ENCODE measurements at places on chromosomes 7 and 10. TPM values are rescaled to one million over a fixed set of nuclear protein-coding genes. Genes with fewer than 3 reads are reported as not detected.

GRCh38 chr7:147079083-147079482 is 962.5 kb downstream of the CNTNAP2 start:
- no peak for DNase-seq

DNA sequence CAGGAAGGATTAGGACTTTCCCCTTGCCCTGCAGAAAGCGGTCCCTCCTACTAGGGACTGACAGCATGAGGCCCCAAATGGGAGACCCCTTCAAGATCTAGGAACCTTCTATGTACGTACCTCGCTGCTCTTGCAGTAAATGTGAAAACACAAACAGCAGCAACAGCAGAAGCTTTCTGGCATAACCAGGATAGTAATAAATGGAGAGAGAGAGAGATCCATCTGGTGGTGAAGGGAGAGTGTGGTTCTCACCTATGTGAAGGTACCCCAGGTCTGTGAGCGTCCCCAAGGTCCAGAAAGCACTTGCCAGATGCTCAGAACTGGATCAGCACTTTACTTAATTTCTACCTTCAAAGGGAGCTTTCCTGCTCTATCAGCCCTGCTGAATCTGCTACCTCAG is 592.7 kb downstream of the PARD3 start:
- no peak for DNase-seq

DNA sequence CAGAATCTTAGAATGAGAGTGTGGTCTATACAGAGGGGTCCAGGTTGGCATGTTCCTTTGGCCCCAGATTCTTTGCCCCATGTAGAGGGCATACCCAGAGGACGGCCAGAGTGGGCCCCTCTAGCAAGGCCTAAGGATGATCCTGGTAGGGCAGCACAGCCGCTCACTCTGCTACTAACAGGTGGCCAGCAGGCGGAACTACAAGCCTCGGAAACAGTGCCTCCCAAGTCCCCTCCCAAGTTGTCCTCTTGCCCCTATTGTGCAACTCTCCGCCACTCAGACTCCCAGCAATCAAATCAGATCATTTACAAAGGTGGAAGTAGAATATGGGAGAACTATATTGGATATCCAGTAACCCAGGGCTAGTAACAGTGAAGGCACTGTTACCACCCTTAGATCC is 107.4 kb downstream of the STRA8 start:
- DNase-seq = no peak

DNA sequence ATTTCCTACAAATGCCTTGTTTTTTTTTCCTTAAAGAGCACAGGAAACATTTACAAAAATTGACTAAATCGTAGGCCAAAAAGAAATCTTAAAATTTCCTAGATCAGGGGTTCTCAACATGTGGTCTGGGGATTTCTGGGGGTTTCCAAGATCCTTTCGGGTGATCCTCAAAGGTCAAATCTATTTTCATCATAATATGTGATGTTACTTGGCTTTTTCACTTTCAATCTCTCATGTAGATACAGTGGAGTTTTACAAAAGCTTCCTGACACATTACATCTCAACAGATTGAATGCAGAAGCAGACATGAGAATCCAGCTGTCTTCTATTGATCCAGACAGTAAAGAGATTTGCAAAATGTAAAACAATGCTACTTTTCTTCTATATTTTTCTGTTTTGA is 497.3 kb downstream of the INHBA start:
- DNase-seq = no peak

The NCF1 gene
- not detected for total RNA-seq

- peak; percentile 85 for DNase-seq
These were observed 13.1 kb upstream of the PDK4 start for GRCh38 chr7:95609277-95609971.

- no peak for DNase-seq
These were observed 230.6 kb downstream of the PLXNA4 start for GRCh38 chr7:132345543-132346129.

- DNase-seq = no peak
These were observed 351.2 kb downstream of the PTPRN2 start for GRCh38 chr7:158236400-158236799.

- no peak for DNase-seq
These were observed 219.3 kb downstream of the THSD7A start for GRCh38 chr7:11612737-11613136.

GRCh38 chr10:128660726-128661125 is 534.5 kb upstream of the MKI67 start:
- no peak for DNase-seq

The PLPP4 gene
- not detected for total RNA-seq

The GSTO2 gene
- 0.85 TPM for total RNA-seq

The LIPJ gene
- total RNA-seq = not detected

DNA sequence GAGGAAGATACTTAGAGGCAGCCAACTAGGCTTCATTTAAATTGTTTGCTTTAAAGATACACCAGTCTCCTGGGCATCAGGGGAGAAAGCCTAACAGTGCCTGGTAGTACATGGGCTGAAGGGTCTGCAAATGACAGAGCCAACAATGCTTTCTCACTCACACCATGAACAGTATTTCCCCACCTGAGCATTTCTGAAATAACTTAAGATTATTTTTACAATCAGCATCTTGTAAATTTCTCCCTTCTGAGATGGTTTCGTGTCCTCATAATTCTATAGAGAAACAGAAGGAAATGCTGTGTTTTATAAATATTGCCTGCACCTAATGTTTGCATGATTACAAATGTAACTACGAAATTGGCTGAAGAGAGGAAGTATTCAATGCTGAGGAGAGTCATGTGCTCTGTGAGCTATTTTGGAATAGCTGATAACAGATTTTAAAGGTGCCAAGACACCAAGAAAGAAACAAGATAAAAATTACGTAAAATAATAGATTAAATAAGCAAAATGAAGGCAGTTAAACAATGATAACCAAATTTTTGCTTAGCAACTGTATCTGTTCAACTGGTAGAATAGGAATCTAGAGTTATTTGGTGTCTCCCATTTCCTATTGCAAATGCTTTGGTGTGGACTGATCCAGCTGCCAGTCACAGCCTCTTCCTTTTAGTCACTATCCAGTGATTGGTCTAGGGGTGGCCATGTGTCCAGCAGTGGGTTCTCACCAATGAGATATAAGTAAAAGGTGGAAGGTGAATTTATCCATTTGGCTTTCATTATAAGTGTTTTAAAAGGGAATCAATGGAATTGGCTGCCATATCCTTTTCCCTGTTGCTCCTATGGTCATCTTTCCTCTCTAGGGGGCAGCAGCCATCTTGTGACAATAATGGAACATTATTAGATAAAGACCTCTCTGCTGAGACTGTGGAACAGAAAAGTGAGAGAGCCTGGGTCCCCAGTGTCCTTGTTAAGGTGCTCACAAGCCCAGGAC is 167.9 kb upstream of the SLC26A5 start:
- no peak for DNase-seq

The GDF10 gene
- not detected for total RNA-seq

DNA sequence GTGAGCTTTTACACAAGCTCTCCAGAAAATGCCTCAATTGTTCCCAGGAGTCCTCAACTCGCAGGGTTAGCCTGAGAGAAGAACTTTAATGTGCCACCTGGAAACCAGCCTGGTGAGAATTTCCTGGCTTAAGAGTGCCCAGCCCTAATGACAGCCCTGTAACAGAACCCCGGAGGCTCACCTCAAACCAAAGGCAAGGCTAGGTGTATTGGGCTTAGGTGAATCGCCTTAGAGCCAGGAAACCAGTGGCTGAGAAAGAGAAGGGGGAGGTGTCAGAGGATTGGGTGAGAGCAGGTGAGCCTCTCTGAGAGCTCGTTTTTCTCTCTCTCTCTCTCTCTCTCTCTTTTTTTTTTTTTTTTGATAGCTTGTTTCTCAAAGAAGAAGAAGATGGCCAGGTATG is 7.3 kb downstream of the OCM2 start:
- DNase-seq = no peak

The FAM24B gene
- 5.1 TPM for total RNA-seq

GRCh38 chr7:157528785-157529341 is 192.1 kb downstream of the DNAJB6 start:
- no peak for DNase-seq

DNA sequence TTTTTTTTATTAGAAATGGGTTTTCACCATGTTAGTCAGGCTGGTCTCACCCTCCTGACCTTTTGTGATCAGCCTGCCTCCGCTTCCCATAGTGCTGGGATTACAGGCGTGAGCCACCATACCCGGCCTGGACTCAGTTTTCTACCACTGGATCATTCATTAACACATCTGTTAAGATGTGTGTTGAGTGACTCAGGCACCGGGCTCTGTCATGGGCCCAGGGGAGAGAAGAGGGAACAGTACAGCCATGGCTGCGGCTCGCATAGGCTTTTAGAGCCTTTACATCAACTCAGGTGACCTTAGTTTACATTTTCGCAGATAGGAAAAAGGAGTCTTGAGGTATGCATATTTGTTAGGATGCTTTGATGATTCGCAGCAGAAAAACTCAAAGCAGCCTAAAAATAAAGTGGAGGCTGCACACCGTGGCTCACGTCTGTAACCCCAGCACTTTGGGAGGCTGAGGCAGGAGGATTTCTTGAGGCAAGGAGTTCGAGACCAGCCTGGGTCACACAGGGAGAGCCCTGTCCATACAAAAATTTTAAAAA is 3.1 kb upstream of the ARPC1B start:
- DNase-seq = no peak

GRCh38 chr7:22445140-22445743 is 54.7 kb downstream of the STEAP1B start:
- peak; percentile 100 for DNase-seq

- DNase-seq = peak; percentile 62
These were observed 478.7 kb downstream of the INHBA start for GRCh38 chr7:41224063-41224763.

The SHTN1 gene
- 2.9 TPM for total RNA-seq

- DNase-seq = no peak
These were observed 2.3 kb upstream of the SLC16A9 start for GRCh38 chr10:59711871-59712494.

The GALNT17 gene
- total RNA-seq = not detected

DNA sequence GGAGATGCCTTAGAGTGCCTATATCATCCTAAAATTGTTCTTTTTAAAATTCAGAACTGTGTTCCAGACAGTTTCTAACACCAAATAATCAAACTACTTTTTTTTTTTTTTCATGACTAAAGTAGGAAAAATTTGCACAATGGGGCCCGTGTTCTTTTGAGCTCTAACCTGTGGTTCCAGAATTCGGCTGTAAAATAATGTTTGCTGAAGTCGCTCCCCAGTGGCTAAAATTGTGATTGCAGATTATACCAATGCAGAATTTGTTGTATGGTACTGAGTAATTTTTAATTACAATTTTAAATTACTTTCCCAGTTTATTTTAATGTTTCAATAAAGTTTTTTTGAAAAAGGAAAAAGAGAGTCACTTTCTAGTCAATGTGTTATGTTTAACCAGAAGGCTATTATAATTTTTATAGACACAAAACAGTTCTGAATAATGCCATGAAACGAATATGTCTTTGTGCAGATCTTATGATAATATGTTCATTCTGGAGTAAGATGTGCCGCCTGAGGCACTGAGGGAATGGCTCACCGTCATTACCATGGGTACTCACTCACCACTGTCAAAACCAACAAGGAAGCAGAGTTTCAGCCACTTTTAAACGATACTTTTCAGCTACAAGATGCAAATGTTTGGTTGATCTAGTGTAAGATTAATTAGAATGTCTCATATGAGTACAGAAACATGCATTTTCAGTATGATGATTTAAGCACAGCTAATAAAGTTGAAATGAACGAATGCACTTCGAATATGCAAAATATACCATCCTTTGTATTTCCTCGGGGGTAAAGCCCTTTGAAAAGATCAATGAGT is 173.6 kb downstream of the PRKCQ start:
- peak; percentile 56 for DNase-seq

GRCh38 chr10:3683560-3683959 is 101.4 kb downstream of the KLF6 start:
- no peak for DNase-seq

GRCh38 chr7:53218730-53219504 is 183.5 kb downstream of the POM121L12 start:
- DNase-seq = no peak

The C10orf53 gene
- total RNA-seq = not detected

DNA sequence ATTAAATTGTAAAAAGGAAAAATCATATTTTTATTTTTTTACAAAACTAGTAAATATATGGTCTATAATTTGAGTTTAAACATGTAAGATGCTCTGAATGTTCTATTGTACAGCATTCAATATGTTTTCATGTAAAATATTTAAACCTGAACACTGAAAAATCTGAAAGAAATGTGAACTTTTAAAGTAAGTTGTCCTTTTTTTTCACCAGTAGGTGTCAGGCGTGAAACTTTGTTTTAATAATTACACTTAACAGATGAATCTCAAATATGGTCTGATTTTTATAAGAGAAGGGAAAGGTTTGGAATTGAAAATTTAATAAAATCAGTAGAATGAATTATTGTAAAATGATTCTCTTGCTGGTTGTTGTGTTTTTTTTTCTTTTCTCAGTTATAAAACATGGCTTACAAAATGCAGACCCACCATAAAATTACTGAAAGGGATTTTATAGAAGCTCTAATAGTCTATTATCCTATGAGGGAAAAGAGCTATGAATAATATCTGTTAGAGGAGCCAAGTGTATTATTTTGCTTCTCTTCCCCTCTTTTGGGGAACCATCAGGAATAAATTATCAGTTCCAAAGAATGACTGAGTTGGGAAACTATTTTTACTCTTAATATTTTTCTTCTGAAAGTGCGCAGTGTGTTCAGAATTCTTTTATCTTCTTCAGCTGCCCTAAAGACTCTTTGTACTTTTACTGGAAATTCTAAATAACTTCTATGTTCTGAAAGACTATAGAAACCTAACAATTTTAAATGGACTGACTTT is 217.7 kb upstream of the FZD1 start:
- DNase-seq = peak; percentile 31

GRCh38 chr7:157138424-157139110 is at the start of gene UBE3C:
Gene UBE3C, plus strand, starts transcription at chr7:157138926. Its CDS starts 347 bp downstream, at chr7:157139273.
- peak; percentile 97 for DNase-seq

GRCh38 chr7:75955331-75955955 is 39.0 kb downstream of the TMEM120A start:
- no peak for DNase-seq

DNA sequence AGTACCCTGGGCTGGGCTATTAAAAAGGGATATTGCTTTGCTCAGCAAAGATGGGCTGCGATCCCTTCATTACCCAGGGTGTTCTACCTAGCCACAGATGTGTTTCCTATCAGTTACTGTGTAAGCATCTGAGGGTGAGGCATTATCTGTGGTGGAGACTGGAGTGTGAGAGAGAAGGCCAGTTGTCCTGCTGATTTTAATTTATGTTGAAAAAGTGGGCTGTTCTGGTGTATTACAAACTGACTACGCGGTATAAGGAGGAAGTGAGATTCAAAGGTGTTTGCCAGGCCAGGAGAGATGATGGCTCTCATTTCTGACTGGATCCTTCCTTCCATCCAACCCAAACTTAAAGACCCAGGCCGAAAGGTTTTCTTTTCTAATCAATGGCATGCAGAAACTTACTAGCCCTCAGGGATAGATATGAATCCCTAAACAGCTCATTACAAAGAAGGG is 7.6 kb downstream of the TCF7L2 start:
- DNase-seq = no peak

The PTF1A gene
- not detected for total RNA-seq

The ZNF248 gene
- total RNA-seq = 5.2 TPM

The CLIP2 gene
- total RNA-seq = 40.7 TPM

The EXOSC1 gene
- 35.7 TPM for total RNA-seq

DNA sequence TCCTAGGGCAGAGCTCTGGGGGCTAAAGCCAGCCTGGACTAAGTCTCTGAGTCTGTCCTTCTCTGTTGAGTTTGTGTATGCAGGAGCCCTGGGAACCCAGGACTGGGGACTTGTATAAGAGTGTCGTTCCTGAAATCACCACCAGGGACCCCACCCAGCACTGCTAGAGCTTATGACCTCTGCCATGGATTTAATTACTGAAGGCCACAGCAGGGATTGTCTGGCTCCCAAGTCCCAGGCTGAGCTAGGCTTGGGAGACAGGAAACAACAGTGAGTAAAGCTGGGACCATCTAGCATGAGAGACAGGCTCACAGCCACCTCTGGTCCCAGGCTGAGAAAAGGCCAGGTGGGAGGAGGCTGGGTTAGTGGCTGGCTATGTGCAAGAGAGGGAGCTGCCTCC is 1.4 kb upstream of the TSPAN15 start:
- DNase-seq = peak; percentile 92
